ENCODE measurements at places on chromosomes 7 and 10.

DNA sequence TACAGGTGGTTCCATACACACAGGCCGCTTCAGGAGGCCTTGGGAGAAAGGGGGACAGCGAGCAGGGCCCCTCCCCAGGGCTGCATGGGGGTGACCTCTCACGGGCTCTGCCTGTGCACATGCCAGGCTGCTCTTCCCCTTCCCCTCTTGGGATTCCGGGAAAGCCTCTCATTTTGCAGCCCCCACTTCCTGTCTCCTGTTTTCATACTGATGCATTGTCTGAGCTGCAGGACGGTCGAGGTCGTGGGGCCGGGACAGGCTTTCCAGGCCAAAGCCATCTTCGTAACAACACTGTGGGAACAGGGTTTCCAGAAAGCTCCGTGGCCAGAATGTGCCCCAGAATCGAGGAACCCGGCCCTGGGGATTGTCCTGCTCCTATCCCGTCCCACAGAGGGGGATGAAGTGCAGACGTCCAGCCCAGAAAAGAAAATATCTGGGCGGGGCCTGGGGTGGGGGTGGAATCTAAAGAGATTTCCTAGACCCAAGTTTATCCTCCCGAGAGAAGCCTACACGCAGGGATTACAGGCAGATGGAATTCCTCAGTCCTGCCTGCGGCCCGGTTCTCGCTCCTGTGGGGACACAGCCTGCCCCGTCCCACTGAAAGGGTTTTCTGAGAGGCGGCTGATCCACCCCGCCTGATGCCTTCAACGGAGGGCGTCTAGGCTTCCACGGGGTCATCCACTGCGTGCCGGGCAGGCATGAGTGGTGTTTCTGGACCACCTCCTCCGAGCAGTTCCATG, 29.5 kb upstream of the DNAAF5 start:
- DNase-seq, result no peak

DNA sequence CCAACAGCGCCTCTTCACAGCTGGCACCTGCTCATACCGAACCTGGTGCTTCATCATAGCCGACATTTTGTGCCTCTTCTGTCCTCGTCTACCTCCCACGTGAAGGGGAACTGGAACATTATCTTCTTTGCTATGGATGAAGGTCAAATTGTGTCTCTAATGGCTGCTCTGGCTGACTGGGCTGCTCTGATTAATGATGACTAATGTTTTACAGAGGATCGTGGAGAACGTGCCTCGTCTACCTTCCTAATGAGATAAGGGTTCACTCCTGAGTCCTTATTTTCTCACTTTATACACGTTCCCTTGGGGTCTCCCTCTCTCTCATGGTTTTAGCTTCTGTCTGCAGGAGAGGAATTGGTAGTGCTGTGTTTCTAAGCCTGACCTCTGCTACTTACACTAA, 420.3 kb downstream of the PHTF2 start:
- DNase-seq, result no peak

GRCh38 chr7:158390460-158390859, 197.2 kb downstream of the PTPRN2 start:
- DNase-seq, result no peak

GRCh38 chr7:34011696-34012095, 106.4 kb downstream of the BMPER start:
- no peak for DNase-seq

GRCh38 chr7:48183370-48183743, 12.1 kb downstream of the ABCA13 start:
- no peak for DNase-seq
